ENCODE measurements at places on chromosomes 6 and 20.

GRCh38 chr6:84228198-84228543 lies 728 bp upstream of the CEP162 start:
- no peak for DNase-seq

GRCh38 chr6:15079288-15079817 lies 166.5 kb upstream of the JARID2 start:
- no peak for DNase-seq

- DNase-seq: no peak
Measured at GRCh38 chr6:36978421-36979346, 7.3 kb downstream of the MTCH1 start.

- no peak for DNase-seq
Measured at GRCh38 chr20:50054626-50055511, 58.1 kb downstream of the UBE2V1 start.

DNA sequence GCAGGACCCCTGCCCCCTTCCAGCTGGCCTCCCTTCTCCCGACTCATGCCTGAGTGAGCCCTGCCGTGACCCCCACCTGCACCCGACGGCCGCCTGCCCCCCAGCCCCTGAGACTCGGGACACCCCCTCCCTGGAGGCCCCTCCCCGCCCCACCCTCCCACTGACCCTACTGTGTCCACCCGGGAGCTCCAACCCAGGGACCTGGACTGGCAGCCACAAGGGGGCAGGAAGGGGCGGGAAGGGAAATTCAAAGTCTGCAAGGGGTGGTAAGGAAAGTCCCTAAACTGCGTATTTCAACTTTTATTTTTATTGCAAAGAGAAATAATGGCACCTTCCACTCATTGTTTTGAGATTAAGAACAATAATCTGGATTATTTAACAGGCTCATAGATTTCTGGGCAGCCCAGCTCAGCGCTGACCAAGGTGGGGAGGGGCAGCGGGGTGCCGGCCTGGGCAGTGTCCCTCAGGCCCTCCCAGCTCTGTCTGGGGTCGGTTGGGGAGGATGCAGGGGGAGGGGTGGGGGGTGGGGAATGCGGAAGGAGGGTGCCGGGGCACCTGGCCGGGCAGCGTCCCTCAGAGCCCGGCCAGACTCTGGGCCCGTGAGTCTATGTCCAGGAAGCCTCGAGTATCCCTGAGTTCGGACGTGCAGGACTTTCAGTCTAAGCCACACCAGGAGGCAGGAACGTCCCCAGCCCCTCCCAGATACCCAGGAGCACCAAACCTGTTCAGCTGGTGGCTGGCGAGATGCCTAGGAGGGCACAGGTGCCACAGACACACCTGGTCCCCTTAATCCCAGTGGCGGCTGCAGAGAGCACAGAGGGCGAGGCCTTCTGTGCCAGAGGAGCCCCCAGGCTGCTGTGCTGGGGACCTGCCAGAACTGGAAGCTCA lies 1.3 kb upstream of the PTK6 start:
- no peak for DNase-seq

DNA sequence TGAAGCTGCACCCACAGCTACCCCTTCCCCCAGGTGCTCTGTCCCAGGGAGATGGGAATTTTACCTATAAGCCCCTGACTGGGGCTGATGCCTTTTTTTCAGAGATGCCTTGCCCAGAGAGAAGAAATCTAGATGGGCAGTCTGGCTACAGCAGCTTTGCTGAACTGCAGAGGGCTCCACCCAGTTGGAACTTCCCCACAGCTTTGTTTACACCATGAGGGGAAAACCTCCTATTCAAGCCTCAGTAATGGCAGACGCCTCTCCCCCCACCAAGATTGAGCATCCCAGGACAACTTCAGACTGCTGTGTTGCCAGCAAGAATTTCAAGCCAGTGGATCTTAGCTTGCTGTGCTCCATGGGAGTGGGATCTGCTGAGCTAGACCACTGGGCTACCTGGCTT lies 122.6 kb upstream of the MOCS1 start:
- DNase-seq: no peak

GRCh38 chr20:50152394-50153152 lies 950 bp downstream of the PEDS1 start:
- no peak for DNase-seq

DNA sequence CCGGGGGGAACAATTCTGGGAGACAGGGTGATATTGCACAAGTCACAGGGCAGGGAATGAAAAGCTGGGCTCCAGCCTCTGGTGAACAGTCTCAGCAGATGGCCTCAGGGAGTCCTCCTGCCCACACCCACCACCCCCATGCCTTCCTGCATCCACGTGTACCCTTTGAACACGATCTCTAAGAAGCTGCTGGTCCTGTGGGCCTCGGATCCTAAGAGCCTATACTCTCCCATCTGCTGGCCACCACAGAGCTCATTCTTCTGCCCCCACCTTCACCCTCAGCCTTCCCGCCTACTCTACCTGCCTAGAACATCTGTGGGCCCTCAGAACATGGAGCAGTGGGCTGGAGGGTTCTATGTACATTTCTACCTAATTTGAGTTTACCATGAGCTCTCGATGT lies 60.3 kb downstream of the TRERF1 start:
- no peak for DNase-seq

DNA sequence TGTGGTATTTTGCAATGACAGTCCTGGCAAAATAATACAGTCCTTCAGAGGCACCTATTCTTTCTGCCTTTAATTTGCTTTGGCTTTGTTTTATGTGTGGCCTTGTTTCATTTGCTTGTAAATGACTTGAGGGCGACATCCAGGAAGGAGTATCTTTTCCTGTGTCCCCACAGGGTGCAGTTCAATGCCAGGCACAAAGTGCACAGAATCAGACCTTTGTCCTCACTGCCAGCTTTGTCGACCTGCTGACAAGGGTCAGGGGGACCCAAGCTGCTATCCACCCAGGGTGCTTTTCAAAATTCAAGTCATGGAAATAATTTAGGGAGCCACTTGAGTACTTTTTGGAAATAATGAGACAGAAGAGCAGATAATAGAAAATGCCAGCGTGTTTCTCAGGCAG lies 37.0 kb upstream of the CDKN1A start:
- no peak for DNase-seq

DNA sequence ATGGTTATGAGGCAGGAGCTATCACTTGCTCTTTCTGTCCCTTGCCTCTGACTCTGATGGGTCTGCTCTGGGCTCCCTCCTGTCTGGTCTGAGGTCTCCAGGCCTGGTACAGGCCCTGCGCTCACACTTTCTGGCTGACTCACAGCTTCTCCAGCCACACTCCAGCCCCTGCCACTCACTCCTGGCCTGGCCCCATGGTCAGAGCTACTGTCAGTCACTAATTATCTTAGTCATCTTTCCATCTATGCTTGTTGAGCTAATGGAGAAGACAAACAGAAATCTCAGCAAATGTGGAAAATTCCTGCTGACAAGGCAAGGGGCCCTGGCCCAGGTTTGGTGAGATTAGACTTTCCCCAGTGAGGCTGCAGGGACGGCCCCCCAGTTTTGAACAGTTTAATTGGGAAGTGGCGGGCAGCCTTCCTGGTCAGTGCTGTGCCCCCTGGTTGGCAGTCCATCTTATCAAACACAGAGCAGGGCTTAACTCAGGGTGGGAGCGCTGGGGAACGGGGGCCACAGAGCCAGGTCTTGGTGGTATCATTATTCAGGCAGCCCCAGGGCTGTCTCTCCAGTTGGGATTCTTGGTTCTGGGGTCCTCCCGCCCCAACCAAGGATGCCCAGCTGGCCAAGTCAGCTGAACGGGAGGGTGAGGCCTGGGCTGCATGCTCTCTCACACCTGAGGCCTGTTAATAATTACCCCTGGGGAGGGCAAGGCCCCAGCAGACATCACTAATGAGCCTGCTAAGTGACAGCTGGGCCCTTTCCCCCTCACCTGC lies 63.4 kb downstream of the VEGFA start:
- DNase-seq: no peak

DNA sequence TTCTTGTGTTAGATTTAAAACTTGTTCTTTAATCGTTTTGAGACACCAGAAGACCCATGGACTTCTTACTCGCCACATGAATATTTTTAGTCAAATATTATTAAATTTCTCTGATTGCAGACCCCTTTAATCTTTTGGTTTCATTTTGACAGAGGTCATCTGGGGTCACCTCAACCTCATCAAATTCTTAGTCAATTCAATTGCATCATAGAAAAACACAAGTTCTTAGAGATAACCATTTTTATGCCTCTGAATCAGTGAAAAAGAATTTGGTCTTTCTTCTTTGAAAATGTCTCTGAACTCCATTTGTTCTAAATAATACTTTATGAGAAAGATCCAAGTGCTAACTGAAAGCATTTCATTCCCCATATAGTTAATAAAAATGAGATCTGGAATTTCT lies 55.2 kb upstream of the CBLN4 start:
- no peak for DNase-seq

GRCh38 chr20:12728782-12729181 lies 280.0 kb upstream of the SPTLC3 start:
- DNase-seq: no peak

- no peak for DNase-seq
Measured at GRCh38 chr6:114556846-114557488, 214.1 kb upstream of the HS3ST5 start.

GRCh38 chr6:14917109-14917910 lies 328.6 kb upstream of the JARID2 start:
- no peak for DNase-seq
